H1 (cell line): ENCODE measurements at places on chromosomes 12 and 14. TPM values are rescaled to one million over a fixed set of nuclear protein-coding genes. Genes with fewer than 3 reads are reported as not detected.

SMARCD1 gene
- polyA plus RNA-seq = 130 and 134 TPM in 2 replicates

FGF6 gene
- polyA plus RNA-seq = not detected in 2 replicates

GSG1 gene
- 1.3 and 1.4 TPM in 2 replicates for polyA plus RNA-seq

GPRC5D gene
- 0.45 and 0.60 TPM in 2 replicates for polyA plus RNA-seq

NOVA1 gene
- polyA plus RNA-seq = 4.9 and 6.8 TPM in 2 replicates

SALL2 gene
- 310 and 356 TPM in 2 replicates for polyA plus RNA-seq

MTHFD1 gene
- polyA plus RNA-seq = 79.1 and 79.7 TPM in 2 replicates

TAS2R42 gene
- not detected in 2 replicates for polyA plus RNA-seq

RNASE11 gene
- polyA plus RNA-seq = not detected in 2 replicates

IL31 gene
- not detected in 2 replicates for polyA plus RNA-seq

LRP1-AS gene
- not detected in 2 replicates for polyA plus RNA-seq

LRRC10 gene
- not detected in 2 replicates for polyA plus RNA-seq

LRRC43 gene
- 0.39 and 0.44 TPM in 2 replicates for polyA plus RNA-seq

SSTR1 gene
- 0.82 and 1.3 TPM in 2 replicates for polyA plus RNA-seq

EXOC3L4 gene
- 0.24 and 0.57 TPM in 2 replicates for polyA plus RNA-seq

IL26 gene
- polyA plus RNA-seq = not detected in 2 replicates

C3AR1 gene
- polyA plus RNA-seq = not detected in 2 replicates

MSRB3 gene
- polyA plus RNA-seq = 0.32 and 0.46 TPM in 2 replicates

ZFHX2 gene
- polyA plus RNA-seq = 2.7 and 3.7 TPM in 2 replicates

LMO3 gene
- polyA plus RNA-seq = 4.6 and 4.7 TPM in 2 replicates
